Smooth muscle cell of bladder (primary cell): ENCODE measurements at places on chromosomes 2 and 18. TPM values are rescaled to one million over a fixed set of nuclear protein-coding genes. Genes with fewer than 3 reads are reported as not detected.

Gene FIGN
- 0.43 and 0.65 TPM in 2 replicates for total RNA-seq

Gene DYTN
- not detected in 2 replicates for total RNA-seq

Gene REEP1
- total RNA-seq, result 0.09 TPM in 1 of 2 replicates, not detected in the other

Gene ATL2
- total RNA-seq, result 40.7 and 47.5 TPM in 2 replicates

Gene MERTK
- 0.14 and 0.28 TPM in 2 replicates for total RNA-seq

Gene NYAP2
- total RNA-seq, result under 0.01 TPM in 1 of 2 replicates, not detected in the other

Gene C2orf68
- total RNA-seq, result 14.1 and 14.9 TPM in 2 replicates

Gene TUBA4A
- 7.0 and 12.0 TPM in 2 replicates for total RNA-seq

Gene CREG2
- total RNA-seq, result 0.14 and 0.65 TPM in 2 replicates

Gene C2orf80
- total RNA-seq, result not detected in 2 replicates

Gene OTOS
- total RNA-seq, result not detected in 2 replicates

Gene HSBP1L1
- 9.2 and 9.7 TPM in 2 replicates for total RNA-seq

Gene CNRIP1
- 28.4 and 32.9 TPM in 2 replicates for total RNA-seq

Gene PSTPIP2
- total RNA-seq, result 5.5 and 5.7 TPM in 2 replicates

Gene WNT10A
- not detected in 2 replicates for total RNA-seq

Gene ESPNL
- 2.3 and 2.4 TPM in 2 replicates for total RNA-seq

Gene TRIM43
- total RNA-seq, result not detected in 2 replicates

Gene CYTIP
- 0.28 TPM in 1 of 2 replicates, not detected in the other for total RNA-seq

Gene POTEC
- under 0.01 TPM in 1 of 2 replicates, not detected in the other for total RNA-seq

Gene ATG16L1
- total RNA-seq, result 24.9 and 33.8 TPM in 2 replicates

Gene IDH1
- total RNA-seq, result 323 and 357 TPM in 2 replicates

Gene SLC38A11
- under 0.01 and 0.55 TPM in 2 replicates for total RNA-seq

Gene KIAA2012
- total RNA-seq, result under 0.01 and 0.28 TPM in 2 replicates

Gene GKN1
- total RNA-seq, result not detected in 2 replicates
